Activated CD4-positive, alpha-beta T cell treated with anti-CD3 and anti-CD28 coated beads, Interleukin-2, Interleukin-4, amounts not matched to agents 100 ng/mL and 50 ng/mL, durations not matched to agents 16 hours and 8 hours (primary cell): ENCODE measurements at places on chromosomes 12 and 14.

GRCh38 chr12:90076851-90077319, 368.2 kb upstream of the ATP2B1 start:
- no peak for DNase-seq

DNA sequence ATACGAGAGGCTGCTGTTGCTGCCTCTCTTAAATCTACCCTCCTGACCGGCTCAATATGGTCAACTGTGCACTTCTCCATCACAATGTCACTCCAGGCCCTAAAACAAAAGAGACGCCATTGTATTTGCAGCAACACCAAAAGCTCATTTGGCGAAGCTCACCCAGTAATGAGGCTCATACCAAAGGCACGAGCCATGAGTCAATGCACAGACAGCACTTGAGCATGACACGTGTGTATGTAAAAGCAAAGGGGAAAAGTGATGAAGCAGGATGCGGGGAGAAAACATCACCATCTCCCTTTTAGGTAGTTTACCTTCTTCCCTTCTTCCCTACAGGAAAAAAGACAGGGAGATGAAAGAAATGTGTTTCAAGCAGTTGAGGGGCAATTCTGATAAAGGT, 150.3 kb downstream of the FOXN3 start:
- DNase-seq = no peak

GRCh38 chr12:130491421-130492357, 154.0 kb downstream of the PIWIL1 start:
- DNase-seq = no peak

- no peak for DNase-seq
Measured at GRCh38 chr12:64237382-64237781, 15.3 kb upstream of the KICS2 start.
